Epithelial cell of proximal tubule (primary cell): ENCODE measurements at places on chromosomes 5 and 9. TPM values are rescaled to one million over a fixed set of nuclear protein-coding genes. Genes with fewer than 3 reads are reported as not detected.
A peak's percentile ranks its signal among the peaks of the same experiment; 100 is the strongest.

Gene RNF44
- total RNA-seq: 10.9 and 17.1 TPM in 2 replicates

Gene POLR3G
- total RNA-seq: 25.2 and 28.4 TPM in 2 replicates

Gene ANKRD31
- 0.12 and 0.14 TPM in 2 replicates for total RNA-seq

Gene SLC6A7
- not detected in 2 replicates for total RNA-seq

DNA sequence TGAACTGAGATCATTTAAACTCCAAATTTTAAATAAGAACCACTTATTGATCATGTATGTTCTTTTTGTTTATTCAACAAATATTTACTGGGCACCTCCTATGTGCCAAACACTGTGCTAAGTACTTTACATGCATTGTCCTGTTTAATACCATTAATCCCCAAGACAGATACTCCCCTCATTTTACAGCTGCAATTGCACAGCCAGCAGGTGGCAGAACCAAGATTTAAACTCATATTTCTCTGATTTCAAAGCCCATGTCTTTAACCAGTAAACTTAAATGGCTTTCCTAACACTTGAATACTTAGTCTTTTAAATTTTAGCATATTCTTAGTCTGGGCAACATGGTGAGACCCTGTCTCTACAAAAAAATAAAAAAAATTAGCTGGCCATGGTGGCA, 43.4 kb upstream of the KIAA1958 start:
- DNase-seq: no peak

- no peak for DNase-seq
Observed at GRCh38 chr9:5437254-5438216, at the start of gene PLGRKT. Gene PLGRKT (minus strand): TSS chr9:5437925. CDS start chr9:5431977, 5,948 bp downstream.

GRCh38 chr9:126833710-126834345, 26.6 kb upstream of the ZBTB34 start:
- DNase-seq: no peak

- no peak for DNase-seq
Observed at GRCh38 chr9:13841746-13842462, 472.0 kb downstream of the NFIB start.

GRCh38 chr5:53594419-53594818, 34.0 kb downstream of the NDUFS4 start:
- no peak for DNase-seq

DNA sequence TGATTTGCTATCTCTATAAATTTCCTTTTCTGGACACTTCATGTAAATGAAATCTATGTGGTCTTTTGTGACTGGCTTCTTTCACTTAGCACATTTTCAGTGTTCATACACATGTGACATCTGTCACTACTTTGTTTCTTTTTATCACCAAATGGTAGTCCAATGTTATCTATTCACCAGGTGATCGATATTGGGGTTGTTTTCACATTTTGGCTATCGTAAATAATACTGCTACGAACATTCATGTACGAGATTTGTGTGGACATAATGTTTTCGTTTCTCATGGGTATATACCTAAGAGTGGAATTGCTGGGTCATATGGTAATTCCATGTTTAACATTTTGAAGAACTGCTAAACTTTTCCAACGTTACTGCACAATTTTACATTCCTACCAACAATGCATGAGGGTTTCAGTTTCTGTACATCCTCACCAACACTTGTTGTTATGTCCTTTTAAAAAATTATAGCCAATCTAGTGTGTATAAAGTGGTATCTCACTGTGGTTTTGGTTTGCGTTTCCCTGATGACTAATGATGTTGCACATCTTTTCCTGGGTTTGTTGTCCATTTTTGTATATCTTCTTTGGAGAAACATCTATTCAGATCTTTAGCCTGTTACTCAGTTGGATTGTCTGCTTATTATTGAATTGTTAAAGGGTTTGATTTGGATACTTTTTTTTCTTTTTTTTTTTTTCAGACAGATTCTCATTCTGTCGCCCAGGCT, 263.0 kb downstream of the PDZD2 start:
- DNase-seq: no peak

Gene CD180
- not detected in 2 replicates for total RNA-seq

GRCh38 chr5:18662231-18662630, 1028.0 kb downstream of the TAF11L14 start:
- no peak for DNase-seq

Gene NMUR2
- total RNA-seq: 0.22 TPM in 1 of 2 replicates, not detected in the other

Gene UBE2QL1
- total RNA-seq: not detected in 2 replicates

Gene GKAP1
- 2.0 and 5.0 TPM in 2 replicates for total RNA-seq

DNA sequence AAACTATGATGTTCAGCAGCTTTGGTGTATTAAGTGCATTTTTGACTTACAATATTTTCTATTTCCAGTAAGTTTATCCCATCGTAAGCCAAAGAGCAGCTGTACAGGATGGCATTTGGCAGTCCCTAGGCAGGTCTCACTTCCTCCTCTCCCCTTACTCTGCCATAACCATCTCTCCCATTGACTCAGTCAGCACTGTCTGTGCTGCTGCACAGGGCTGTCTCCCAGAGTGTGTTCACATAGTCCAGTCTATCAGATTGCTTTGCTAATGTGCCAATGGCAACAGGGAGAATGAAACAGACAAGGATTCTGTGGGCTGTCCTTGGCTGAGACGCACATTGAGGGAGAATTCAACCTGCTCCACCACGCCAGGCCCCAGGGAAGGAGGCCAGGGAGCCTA, 47.0 kb upstream of the CAST start:
- DNase-seq: no peak

Gene PCDHGA12
- total RNA-seq: 1.8 and 1.9 TPM in 2 replicates

Gene NFIB
- total RNA-seq: 2.4 and 5.0 TPM in 2 replicates

Gene SLC6A18
- not detected in 2 replicates for total RNA-seq

GRCh38 chr5:34498572-34498971, 157.6 kb upstream of the RAI14 start:
- no peak for DNase-seq

DNA sequence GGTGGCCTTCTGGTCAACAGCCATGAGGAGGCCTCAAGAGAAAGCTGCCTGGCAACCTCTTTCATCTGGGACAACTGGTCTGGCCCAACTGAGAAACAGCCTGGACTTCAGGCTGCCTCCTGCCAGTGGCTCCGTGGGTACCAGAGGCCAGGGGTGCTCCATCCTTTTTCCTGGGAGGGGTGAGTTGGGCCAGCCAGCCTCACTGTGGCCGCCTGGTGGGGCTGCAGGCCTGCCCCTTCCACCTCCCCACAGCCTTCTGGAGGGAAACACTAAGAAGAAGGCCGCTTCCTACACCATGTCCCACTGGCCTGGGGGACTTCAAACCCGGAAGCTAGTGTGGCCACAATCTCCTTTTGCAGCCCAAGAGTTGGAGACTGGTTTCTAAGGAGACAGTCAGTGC, 13.8 kb upstream of the NKD2 start:
- DNase-seq: no peak

DNA sequence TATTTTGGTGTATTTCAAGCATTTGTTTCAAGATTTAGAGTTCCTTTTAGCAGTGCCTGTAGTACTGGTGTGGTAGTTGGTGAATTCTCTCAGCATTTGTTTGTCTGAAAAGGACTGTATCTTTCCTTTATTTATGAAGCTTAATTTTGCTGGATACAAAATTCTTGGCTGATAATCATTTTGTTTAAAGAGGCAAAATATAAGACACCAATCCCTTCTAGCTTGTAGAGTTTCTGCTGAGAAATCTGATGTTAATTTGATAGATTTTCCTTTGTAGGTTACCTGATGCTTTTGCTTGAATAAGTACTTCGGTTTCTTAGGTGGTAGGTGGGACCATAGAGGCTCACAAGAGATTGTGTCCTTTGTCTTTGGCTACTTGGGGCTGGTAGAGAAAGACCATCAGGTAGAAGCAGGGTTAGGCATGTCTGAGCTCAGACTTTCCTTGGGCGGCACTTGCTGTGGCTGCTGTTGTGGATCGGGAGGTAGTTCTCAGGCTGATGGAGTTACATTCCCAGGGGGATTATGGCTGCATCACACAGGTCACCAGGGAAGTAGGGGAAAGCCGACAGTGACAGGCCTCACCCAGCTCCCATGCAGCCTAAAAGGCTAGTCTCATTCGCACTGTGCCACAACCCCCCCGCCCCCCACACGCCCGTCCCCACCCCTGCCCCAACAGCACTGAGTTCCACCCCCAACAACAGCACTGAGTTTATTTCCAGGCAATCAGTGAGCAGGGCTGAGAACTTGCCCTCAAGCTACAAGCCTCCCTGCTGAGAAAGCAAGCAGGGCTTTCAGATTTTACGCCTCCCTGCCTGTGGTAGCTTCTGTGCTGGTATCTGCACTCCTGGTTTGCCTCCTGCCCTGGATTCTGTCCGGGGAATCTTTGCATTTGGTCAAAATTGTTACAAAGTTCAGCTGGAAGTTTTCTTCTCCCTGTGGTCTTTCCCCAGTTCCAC, 127.1 kb upstream of the GLRA1 start:
- DNase-seq: no peak

DNA sequence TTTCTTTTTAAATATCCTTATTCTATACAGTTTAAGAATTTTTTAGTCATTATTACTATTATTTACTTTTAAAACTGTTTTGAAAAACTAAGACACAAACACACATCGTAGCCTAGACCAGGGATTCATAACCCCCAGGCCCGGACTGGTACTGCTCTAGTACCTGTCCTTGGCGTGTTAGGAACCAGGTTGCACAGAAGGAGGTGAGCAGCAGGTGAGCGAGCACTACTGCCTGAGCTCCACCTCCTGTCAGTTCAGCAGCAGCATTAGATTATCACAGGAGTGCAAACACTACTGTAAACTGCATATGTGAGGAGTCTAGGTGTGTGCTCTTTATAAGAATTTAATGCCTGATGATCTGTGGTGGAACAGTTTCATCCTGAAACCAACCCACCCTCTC, 357.0 kb downstream of the PTPRD start:
- DNase-seq: no peak

DNA sequence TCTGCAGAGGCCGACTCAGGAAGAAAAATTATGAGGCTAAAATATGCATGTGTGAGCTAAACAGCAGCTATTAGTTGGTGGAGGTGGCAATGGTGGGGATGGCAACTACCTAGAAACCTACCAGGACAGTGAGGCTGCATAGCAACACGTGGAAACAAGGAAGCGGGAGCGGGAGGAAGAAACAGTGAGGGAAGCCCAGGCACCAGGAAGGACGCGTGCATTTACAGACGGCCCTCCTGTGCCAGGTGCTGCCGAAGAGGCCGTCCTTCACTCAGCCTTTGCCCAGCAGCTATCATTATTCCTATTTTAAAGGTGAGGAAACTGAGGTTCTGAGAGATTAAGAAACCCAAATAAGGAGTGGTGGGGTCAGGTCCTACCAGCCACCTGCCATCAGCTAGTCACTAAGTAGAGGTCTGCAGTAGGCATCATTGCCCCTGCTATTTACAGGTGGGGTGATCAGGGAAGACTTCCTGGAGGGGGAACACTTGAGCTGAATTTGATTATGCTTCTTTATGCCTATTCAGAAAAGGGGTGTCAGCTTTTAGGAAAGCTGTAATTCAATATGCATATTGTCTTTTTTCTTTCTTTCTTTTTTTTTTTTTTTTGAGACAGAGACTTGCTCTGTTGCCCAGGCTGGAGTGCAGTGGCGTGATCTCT, 125.3 kb downstream of the CRB2 start:
- no peak for DNase-seq

DNA sequence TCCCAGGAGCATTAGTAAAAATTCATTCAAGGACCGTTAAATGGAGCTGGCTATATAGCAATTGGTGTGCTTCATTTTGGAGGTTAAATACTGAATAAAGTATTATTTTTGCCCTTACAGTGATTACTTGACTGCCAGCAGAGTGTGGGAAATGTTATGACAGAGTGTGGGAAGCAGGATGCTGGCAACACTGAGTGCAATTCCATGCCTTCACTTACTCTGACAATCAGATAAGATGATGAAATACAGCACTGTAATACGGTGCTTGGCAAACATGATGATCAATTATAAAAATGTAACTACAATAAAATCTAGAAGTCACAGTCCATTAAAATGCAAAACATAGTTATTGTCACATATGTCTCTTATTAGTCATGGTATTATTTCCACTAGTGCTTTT, 651.3 kb downstream of the PTPRD start:
- DNase-seq: no peak

DNA sequence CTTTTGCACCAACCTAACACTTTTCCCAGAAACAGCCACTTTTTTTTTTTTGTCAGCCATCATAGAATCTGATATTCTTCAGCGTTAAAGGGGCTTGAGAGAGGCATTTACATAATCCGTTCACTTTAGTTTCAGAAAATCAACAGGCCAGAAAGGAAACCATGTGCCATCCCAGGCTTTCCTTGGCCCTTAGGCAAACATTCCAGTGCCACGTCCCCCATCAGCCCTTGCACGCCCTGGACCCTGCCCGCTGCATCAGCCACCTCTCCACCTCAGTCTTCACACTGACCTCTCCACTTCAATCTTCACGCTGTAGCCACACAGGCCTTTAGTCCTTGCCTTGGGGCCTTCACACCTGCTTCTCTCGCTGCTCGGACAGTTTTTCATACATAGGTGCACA, 123.2 kb downstream of the GRIA1 start:
- DNase-seq: no peak

GRCh38 chr5:100643473-100643872, 108.3 kb downstream of the FAM174A start:
- no peak for DNase-seq

- DNase-seq: no peak
Observed at GRCh38 chr9:97470076-97470475, 31.4 kb upstream of the TMOD1 start.

GRCh38 chr5:118379470-118379869, 608.9 kb downstream of the DTWD2 start:
- DNase-seq: no peak

DNA sequence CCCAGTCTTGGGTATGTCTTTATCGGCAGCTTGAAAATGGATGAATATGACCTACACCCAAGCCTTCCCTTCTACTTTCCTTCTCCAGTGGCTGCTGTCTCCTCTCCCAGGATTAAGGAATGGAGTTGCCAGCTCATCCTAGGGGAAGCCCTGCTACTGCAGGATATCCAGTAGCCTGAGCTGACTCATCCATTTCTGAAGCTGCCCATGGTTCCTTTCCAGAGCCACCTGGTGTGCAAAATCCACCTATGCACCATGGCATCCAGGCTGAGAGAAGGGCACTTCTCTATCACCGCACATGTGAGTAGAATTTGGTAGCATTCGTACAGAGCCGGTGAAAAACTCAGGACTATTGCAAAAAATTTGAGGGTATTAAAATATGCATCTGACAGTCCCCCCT, 290.8 kb downstream of the YTHDC2 start:
- DNase-seq: no peak

- no peak for DNase-seq
Observed at GRCh38 chr5:159669559-159669958, 246.7 kb upstream of the ADRA1B start.

Gene IGIP
- 1.1 and 1.5 TPM in 2 replicates for total RNA-seq

DNA sequence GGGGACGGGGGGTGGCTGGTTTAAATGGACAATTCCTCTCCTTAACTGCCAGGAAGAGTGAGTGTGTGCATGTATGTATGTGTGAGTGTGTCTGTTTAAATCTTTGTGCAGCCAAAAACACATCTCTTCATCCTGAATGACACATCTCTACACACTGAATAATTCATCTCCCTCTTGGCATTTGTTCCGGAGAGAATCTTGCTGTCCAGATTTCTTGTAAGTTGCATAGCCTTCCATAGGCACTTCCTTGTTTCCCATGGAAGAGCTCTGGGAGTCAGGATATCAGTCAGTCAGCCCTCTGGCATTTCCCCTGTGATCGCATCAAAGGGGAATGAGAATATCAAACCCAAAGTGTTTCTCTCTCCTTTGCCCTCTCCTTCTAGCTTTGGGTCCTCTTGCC, 74.7 kb downstream of the WWC1 start:
- peak; percentile 55 for DNase-seq
